ENCODE measurements at places on chromosomes 12 and 14. TPM values are rescaled to one million over a fixed set of nuclear protein-coding genes. Genes with fewer than 3 reads are reported as not detected.

The C3AR1 gene
- 1.5 TPM for total RNA-seq

The DYRK4 gene
- total RNA-seq, result 20.6 TPM

The CLEC2D gene
- total RNA-seq, result 438 TPM

The NCKAP5L gene
- total RNA-seq, result 14.2 TPM

The CYP27B1 gene
- 1.4 TPM for total RNA-seq

The FGF23 gene
- total RNA-seq, result not detected

- H3K4me1 ChIP-seq, result no peaks in the 10 kb centered on the region
- H3K27ac ChIP-seq, result no peak overlapping the region
- no peaks in the 10 kb centered on the region for H3K27me3 ChIP-seq
- no peak for DNase-seq
These were observed 1009.5 kb upstream of the TMEM132C start for GRCh38 chr12:127257366-127257935.

DNA sequence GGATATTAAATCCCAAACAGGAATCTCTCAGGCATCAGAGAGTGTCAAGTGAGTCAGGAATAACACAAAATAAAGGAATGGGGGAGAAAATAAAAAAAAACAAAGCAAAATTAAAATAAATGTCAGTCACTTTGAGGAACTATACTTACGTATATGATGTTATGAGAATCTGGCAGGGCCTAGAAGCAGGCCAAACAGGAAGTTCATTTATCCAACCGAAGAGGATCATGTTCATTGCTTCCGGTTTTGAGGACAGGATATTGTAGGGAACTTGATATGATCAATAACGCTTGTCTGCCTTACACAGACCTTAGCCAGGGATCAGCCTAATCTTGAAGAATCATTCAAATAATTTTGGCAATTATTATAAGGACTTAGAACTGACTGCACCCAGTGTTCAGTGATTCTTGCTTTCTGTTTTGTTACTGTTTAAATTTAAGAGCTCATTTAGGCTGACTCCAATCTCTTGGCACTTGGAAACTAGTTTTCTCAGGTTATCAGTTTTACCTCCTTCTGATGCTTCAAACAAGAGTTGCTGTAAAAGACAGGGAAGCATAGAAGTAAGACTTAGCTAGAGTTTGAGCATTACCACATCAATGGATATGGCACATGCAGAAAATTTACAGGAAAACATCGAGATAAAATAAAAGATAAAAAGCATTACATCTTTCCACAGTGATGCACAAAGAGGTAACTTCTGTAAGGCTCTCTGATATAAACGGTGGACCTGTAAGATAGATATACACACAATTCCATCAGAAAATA lies 53.4 kb downstream of the ZFC3H1 start:
- H3K4me3 ChIP-seq, result peak overlapping the region; percentile 47
- H3K4me1 ChIP-seq, result peaks cover 20% of the 10 kb centered on the region
- H3K36me3 ChIP-seq, result peaks cover 86% of the 10 kb centered on the region
- no peaks in the 10 kb centered on the region for H3K27me3 ChIP-seq

- H3K36me3 ChIP-seq, result peaks cover 37% of the 10 kb centered on the region
- no peak overlapping the region for H3K27ac ChIP-seq
- no peak overlapping the region for H3K4me3 ChIP-seq
- DNase-seq, result no peak
These were observed 240.0 kb upstream of the CPNE8 start for GRCh38 chr12:39145175-39145999.

- no peak overlapping the region for H3K27ac ChIP-seq
- DNase-seq, result no peak
- no peak overlapping the region for H3K4me3 ChIP-seq
These were observed 2.1 kb downstream of the TSPAN11 start for GRCh38 chr12:30928356-30929244.

- no peaks in the 10 kb centered on the region for H3K27me3 ChIP-seq
- H3K27ac ChIP-seq, result no peak overlapping the region
- H3K4me1 ChIP-seq, result no peaks in the 10 kb centered on the region
- no peaks in the 10 kb centered on the region for H3K36me3 ChIP-seq
These were observed 888.1 kb upstream of the MDGA2 start for GRCh38 chr14:48563489-48563888.

DNA sequence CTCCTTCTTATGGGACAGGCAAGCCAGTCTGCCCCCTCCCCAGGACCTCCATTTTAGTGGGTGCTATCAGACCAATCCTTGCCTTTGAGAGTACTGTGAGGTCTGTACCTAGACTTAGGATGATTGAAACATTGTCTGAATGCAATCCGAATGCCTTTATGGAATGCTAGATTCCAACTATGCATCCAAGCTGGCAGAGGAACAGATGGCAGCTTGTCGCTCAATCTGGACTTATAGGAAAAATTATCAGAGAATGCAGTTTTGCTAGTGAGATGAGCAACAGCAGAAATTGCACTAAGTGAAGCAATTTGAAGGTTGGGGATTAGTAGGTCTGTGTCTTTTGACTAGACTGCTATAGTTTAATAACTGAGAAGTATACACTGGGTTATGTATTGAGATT lies 109.1 kb downstream of the DYRK2 start:
- no peak for DNase-seq
- H3K27ac ChIP-seq, result no peak overlapping the region
- no peaks in the 10 kb centered on the region for H3K27me3 ChIP-seq
- H3K36me3 ChIP-seq, result no peaks in the 10 kb centered on the region
- no peaks in the 10 kb centered on the region for H3K4me1 ChIP-seq
- no peak overlapping the region for H3K4me3 ChIP-seq

DNA sequence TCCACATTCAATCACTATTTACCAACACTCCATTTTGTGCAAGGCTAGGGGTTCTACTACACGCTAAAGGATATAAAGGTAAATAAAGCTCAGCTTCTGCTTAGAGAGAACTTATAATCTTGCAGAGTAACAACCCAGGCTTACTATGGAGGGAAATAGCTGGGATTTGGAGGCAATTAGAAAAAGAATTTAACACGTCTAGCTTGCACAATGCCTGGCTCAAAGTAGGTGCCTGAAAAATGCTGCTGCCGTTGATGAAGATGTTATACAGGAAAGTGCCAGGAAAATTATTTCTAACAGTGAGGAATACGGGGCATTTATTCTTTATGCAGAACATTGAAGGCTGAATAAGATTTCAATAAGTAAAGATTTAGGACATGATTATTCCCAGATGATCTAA lies 214.2 kb downstream of the KITLG start:
- H3K4me1 ChIP-seq, result no peaks in the 10 kb centered on the region
- H3K4me3 ChIP-seq, result no peak overlapping the region
- no peak overlapping the region for H3K27ac ChIP-seq
- H3K36me3 ChIP-seq, result no peaks in the 10 kb centered on the region
- peaks cover 4% of the 10 kb centered on the region for H3K27me3 ChIP-seq
- no peak for DNase-seq

DNA sequence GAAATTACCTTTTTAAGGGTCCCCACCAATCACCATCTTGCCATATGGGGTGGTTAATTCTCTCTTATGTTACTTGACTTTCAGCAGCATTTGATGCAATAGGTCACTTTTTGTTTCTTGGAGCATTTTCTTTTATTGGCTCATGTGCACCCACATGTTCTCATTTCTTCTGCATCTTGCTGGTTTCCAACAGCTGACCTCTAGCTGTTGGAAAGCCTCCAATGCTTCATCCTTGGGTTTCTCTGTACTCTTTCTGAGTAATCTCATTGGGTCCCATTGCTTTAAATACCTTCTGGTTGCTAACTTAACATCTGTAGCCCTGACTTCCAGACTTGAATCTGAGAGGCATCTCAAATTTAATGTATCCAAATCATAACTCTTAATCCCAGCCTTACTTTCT lies 116.8 kb downstream of the CRADD start:
- H3K27ac ChIP-seq, result no peak overlapping the region
- peaks cover 12% of the 10 kb centered on the region for H3K4me1 ChIP-seq
- no peaks in the 10 kb centered on the region for H3K27me3 ChIP-seq

DNA sequence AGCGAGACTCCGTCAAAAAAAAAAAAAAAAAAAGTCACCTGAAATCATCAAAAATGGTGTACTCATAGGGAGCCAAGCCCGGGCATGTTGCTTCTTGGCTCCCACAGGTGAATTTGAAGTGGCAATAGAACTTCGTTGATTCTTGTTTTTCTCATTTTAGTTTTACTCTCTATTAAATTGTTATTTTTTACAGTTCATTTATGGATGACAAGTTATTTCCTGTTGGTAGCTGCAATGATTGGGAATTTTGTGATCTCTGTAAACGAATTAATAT lies 1.3 kb downstream of the TM7SF3 start:
- H3K36me3 ChIP-seq, result no peaks in the 10 kb centered on the region
- no peak for DNase-seq
- peak overlapping the region; percentile 91 for H3K27ac ChIP-seq

GRCh38 chr14:73740618-73741326 lies 26.6 kb upstream of the PNMA1 start:
- peak overlapping the region; percentile 94 for H3K4me3 ChIP-seq
- no peaks in the 10 kb centered on the region for H3K27me3 ChIP-seq
- peaks cover 34% of the 10 kb centered on the region for H3K36me3 ChIP-seq
- H3K4me1 ChIP-seq, result peaks cover 79% of the 10 kb centered on the region
- DNase-seq, result no peak

DNA sequence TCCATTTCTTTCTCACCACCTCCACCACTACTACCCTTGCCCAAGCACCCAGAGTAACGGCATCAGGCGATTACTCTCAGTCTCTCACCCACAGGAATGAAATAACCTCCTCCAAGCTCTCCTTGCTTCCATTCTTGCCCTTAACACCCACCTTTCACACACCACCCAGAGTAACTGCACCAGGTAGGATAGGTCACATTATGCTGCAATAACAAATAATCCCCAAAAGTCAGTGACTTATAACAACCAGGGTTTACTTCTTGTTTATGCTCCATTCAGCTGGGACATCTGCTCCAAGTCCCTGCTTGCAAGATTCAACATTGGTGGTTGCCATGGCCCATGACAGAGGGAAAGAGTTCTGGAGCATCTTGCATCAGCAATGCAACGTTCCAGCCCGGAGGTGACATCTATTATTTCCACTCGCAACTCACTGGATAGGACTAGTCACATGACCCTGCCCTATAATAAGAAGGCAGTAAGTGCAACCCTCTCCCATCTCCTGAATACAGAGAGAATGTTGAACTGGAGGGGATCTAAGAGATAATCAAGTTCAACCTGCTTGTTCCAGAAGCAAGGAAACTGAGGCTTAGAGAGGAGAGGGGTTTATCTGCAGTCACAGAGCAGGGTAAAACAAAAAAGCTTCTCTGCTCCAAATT lies 41.5 kb upstream of the FICD start:
- no peaks in the 10 kb centered on the region for H3K36me3 ChIP-seq
- DNase-seq, result no peak
- no peak overlapping the region for H3K4me3 ChIP-seq
- no peaks in the 10 kb centered on the region for H3K4me1 ChIP-seq
- peaks cover 3% of the 10 kb centered on the region for H3K27me3 ChIP-seq

DNA sequence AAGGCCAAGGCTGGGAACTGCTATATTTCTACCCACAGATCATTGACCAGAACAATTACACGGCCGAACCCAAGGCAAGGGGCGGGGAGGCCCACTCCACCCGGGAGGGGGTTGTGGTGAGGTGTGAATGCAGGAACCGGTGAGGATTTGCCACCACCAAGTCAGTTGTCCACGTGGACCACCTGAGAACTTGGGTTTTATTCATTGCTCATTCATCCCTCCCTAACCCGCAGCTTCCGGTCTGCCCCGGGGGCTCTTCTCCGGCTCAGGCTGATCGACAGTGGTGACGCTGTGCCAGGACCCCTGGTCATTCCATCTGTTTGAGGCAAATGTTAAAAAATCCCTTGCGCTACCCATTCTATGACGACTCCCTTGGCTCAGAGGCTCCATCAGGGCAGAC lies 127.7 kb upstream of the RTL1 start:
- H3K27ac ChIP-seq, result no peak overlapping the region
- no peaks in the 10 kb centered on the region for H3K4me1 ChIP-seq
- H3K36me3 ChIP-seq, result no peaks in the 10 kb centered on the region
- H3K27me3 ChIP-seq, result no peaks in the 10 kb centered on the region
- no peak for DNase-seq

- H3K4me1 ChIP-seq, result peaks cover 1% of the 10 kb centered on the region
- H3K4me3 ChIP-seq, result no peak overlapping the region
- H3K36me3 ChIP-seq, result no peaks in the 10 kb centered on the region
- no peaks in the 10 kb centered on the region for H3K27me3 ChIP-seq
- no peak for DNase-seq
These were observed 44.5 kb downstream of the GTF2A1 start for GRCh38 chr14:81176241-81176640.

DNA sequence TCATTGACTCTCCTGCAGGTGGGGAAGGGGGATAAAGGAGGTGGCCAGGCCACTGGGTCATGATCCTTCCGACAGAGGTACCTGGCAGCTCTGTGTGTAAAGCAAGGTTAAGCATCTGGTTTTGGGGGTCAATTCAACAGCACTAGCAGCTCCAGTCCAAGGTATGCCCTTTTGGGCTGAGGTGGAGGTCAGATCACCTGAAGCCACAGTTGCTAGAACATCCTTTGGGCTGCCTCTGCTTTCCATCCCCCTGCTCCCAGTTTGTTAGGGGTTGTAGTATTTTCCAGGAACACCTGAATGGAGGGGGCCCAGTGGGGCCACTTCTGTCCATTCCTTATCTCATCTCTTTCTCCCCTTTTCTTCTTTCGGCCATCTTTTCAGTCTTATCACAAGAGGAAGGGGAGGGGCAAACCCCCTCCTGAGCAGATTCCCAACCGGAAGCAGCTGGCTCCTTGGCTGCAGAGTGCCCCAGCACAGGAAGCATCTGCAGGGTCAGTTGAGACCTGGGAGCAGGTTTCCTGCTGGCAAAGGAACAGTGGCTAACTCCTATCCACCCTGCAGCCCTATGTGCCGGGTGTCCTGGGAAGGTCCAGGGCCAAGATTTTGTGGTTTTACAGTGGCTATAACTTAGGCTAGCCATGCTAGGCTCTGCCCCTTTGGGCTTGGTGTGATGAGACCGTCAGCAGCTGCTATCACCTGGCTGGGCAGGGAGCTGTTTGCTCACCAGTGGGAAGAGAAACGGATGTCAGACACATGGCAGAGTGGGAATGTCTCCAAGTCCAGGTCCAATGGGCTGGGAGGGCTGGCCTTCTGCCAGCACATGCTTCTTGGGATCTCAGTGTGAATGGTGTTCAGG lies 40.2 kb downstream of the SH2B3 start:
- H3K27me3 ChIP-seq, result no peaks in the 10 kb centered on the region
- peak overlapping the region; percentile 87 for H3K27ac ChIP-seq
- peak overlapping the region; percentile 45 for H3K4me3 ChIP-seq
- peaks cover 68% of the 10 kb centered on the region for H3K4me1 ChIP-seq
- no peaks in the 10 kb centered on the region for H3K36me3 ChIP-seq

- peaks cover 85% of the 10 kb centered on the region for H3K36me3 ChIP-seq
- DNase-seq, result no peak
- H3K27me3 ChIP-seq, result no peaks in the 10 kb centered on the region
- H3K4me1 ChIP-seq, result peaks cover 25% of the 10 kb centered on the region
These were observed 6.0 kb upstream of the CSAD start for GRCh38 chr12:53186745-53187144.

DNA sequence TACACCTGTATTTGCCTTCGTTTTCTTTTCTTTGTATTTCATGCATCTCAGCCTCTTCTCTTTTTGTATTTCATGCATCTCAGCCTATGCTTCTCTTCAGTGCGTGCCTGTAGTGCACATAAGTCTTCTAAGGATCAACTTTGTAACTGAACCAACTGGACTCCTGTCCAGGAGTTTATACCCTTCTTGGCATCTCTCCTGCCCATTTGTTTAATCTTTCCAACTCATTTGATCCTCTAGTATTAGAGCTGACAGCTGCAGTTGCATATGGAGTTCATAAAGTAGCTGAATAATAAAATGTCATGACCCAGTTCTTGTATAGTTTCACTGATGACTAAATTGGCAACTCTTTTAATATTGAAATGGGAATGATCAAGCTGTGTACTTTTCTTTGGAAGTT lies 89.7 kb downstream of the FGD4 start:
- H3K4me1 ChIP-seq, result no peaks in the 10 kb centered on the region
- no peak for DNase-seq
- H3K4me3 ChIP-seq, result no peak overlapping the region
- no peaks in the 10 kb centered on the region for H3K36me3 ChIP-seq
